ENCODE measurements at places on chromosomes 16 and 17. TPM values are rescaled to one million over a fixed set of nuclear protein-coding genes. Genes with fewer than 3 reads are reported as not detected.

The PNMT gene
- total RNA-seq = not detected

DNA sequence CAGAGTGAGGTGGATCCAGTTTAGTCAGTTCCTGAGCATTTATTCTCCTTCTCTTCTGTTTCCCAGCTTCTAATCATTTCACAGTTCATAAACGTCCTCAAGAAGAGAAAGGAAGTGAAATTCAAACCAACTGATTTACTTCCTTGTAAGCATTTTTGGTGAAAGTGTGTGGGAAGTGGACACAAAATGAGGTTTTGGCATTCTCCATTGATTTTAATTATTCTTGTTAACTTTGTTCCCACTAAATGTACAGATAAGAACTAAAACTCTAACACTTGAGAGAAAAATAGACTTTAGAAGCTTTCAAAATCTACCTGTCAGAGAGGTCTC, 42.7 kb upstream of the CORO6 start:
- no peak for DNase-seq
- no peaks in the 10 kb centered on the region for H3K27me3 ChIP-seq
- no peak overlapping the region for H3K27ac ChIP-seq
- peaks cover 2% of the 10 kb centered on the region for H3K36me3 ChIP-seq
- peaks cover 33% of the 10 kb centered on the region for H3K4me1 ChIP-seq
- no peak overlapping the region for H3K4me3 ChIP-seq

- no peaks in the 10 kb centered on the region for H3K4me1 ChIP-seq
- no peaks in the 10 kb centered on the region for H3K27me3 ChIP-seq
- DNase-seq = peak; percentile 74
- no peak overlapping the region for H3K4me3 ChIP-seq
- H3K36me3 ChIP-seq = peaks cover 89% of the 10 kb centered on the region
These were observed 22.7 kb downstream of the GGA3 start for GRCh38 chr17:75238684-75239191.

GRCh38 chr17:2926019-2926650, 129.9 kb downstream of the RAP1GAP2 start:
- H3K27ac ChIP-seq = no peak overlapping the region
- peaks cover 4% of the 10 kb centered on the region for H3K4me1 ChIP-seq
- H3K27me3 ChIP-seq = no peaks in the 10 kb centered on the region
- no peaks in the 10 kb centered on the region for H3K36me3 ChIP-seq
- no peak overlapping the region for H3K4me3 ChIP-seq
- DNase-seq = no peak

DNA sequence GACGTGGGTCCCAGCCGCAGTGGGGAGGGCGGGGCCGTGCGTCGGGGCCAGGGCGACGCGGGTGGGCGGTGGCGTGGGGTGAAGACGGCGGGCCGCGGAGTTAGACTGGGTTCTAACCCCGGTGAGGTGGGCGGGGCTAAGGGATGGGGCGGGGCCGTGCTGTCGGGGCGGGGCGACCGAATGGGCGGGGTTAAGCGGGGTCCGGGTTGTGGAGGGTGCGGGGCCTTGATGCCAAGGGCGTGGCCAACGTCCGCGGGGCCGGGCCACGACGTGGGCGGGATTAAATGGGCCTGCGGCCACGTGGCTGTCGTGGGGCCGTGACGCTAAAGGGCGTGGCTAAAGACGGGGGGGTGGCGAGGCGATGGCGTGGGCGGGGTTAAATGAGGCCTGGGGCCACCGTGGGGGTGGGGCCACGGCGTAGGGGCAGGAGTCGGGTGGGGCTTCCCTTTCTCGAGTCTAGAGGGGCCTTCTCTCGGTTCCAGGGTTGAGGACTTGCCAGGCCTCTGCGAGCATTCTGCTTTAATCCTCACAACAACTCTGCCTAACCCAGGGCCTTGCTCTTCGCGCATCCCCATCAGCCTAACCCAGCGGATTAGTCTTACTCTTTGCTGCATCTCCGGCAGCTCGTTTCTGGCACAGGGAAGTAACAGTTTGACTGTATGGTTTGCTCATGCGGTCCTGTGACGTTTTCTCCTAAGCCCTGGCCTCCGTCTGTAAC, 739 bp downstream of the TCF25 start:
- H3K27ac ChIP-seq = peak overlapping the region; percentile 100
- no peaks in the 10 kb centered on the region for H3K27me3 ChIP-seq
- H3K4me3 ChIP-seq = peak overlapping the region; percentile 84
- peaks cover 18% of the 10 kb centered on the region for H3K36me3 ChIP-seq

The EFNB3 gene
- total RNA-seq = not detected

DNA sequence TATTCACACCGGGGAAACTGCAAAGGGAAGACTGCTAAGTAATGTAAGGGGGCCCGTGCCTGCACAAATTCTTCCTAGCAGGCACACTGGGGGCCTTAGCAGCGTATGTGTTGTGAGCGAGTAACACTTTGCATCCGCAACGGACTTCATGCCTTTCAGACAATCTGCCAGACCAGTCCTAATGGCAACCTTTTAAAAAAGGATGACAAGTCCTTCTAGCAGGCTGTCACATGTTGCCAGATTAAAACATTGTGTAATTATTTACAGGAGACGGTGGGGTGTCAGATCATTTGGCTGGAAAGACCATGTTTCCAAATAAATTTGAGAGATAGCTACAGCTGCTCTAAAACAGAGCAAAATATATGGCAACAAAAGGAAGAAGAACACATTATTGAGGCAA, 46.1 kb downstream of the CPPED1 start:
- peaks cover 5% of the 10 kb centered on the region for H3K36me3 ChIP-seq
- no peak for DNase-seq
- H3K27me3 ChIP-seq = no peaks in the 10 kb centered on the region
- H3K4me3 ChIP-seq = no peak overlapping the region

GRCh38 chr17:57142925-57143324, 57.9 kb downstream of the AKAP1 start:
- peaks cover 31% of the 10 kb centered on the region for H3K27me3 ChIP-seq
- no peak overlapping the region for H3K27ac ChIP-seq
- 0 out of 2 replicates have a peak, but pooled peaks cover 4% of the 10 kb centered on the region for H3K4me1 ChIP-seq
- H3K4me3 ChIP-seq = no peak overlapping the region
- H3K36me3 ChIP-seq = no peaks in the 10 kb centered on the region
- no peak for DNase-seq

- H3K27ac ChIP-seq = peak overlapping the region; percentile 19
- DNase-seq = no peak
- H3K36me3 ChIP-seq = peaks cover 43% of the 10 kb centered on the region
- H3K4me3 ChIP-seq = no peak overlapping the region
- peaks cover 18% of the 10 kb centered on the region for H3K4me1 ChIP-seq
These were observed 25.3 kb downstream of the NMT1 start for GRCh38 chr17:45086391-45086790.

DNA sequence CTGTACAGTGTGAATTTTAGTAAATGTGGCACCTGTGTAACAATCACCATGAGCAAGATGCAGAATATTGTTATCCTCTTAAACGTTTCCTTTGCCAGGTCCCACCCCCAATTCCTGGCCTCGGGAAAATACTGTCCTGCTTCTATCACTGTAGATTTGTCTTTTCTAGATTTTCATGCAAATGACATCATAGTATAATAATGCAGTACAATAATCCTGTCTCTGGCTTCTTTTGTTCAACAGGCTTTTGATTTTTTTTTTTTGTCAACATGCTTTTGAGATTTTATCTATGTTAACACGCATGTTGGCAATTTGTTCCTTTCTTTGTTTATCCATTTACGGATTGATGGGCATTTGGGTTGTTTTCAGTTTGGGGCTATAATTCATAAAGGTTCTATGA, 20.4 kb upstream of the HEATR3 start:
- no peaks in the 10 kb centered on the region for H3K36me3 ChIP-seq
- no peak overlapping the region for H3K4me3 ChIP-seq
- H3K27me3 ChIP-seq = 0 out of 3 replicates have a peak, but pooled peaks cover 4% of the 10 kb centered on the region
- no peak for DNase-seq
- H3K4me1 ChIP-seq = peaks cover 29% of the 10 kb centered on the region
- H3K27ac ChIP-seq = no peak overlapping the region

The CACNG1 gene
- total RNA-seq = not detected

- no peaks in the 10 kb centered on the region for H3K36me3 ChIP-seq
- no peak overlapping the region for H3K27ac ChIP-seq
- no peaks in the 10 kb centered on the region for H3K27me3 ChIP-seq
- DNase-seq = no peak
- 0 out of 2 replicates have a peak, but pooled peaks cover 5% of the 10 kb centered on the region for H3K4me1 ChIP-seq
These were observed 62.1 kb downstream of the GPRC5B start for GRCh38 chr16:19822533-19822932.

The CSH2 gene
- total RNA-seq = not detected

The PLEKHH3 gene
- 19.9 TPM for total RNA-seq

The CA7 gene
- total RNA-seq = not detected

The MYCBPAP gene
- total RNA-seq = 0.36 TPM

The CPNE7 gene
- not detected for total RNA-seq

DNA sequence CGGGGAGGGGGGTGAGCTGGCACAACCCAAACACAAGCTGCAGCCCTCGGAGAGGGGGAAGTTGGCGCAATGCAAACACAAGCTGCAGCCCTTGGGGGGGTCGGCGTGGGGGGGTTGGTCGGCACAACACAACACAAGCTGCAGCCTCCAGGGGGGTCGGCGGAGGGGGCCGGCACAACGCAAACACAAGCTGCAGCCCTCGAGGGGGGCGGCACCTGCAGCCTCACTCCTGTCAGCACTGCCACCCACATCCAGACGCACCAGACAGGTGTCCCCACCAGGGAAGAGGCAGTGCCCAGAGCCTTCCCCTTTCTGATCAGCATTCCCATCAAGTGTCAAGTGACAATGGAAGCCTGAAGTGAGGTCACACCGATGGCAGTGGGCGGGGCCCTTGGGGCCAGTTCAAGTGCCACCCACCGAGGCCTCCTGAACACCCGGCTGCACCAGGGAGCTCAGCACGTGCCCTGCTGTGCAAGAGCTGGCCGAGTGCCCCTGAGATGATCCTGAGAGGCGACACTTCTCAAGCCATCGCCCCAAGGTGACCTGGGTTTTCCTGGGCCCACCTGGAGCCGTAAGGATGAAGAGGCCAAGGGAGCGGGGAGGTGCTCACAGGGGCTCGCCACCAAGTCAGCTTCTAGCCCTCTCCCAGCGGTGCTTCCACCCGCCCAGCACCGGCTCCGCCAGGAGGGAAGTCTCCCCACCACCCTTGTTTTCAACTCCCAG, 59.3 kb downstream of the KLHDC4 start:
- no peak overlapping the region for H3K4me3 ChIP-seq
- H3K36me3 ChIP-seq = peaks cover 58% of the 10 kb centered on the region
- no peaks in the 10 kb centered on the region for H3K27me3 ChIP-seq
- no peak overlapping the region for H3K27ac ChIP-seq
- peak; percentile 65 for DNase-seq
- H3K4me1 ChIP-seq = peaks cover 20% of the 10 kb centered on the region

The ABCC11 gene
- 1.0 TPM for total RNA-seq

GRCh38 chr17:33245183-33245582, 47.9 kb downstream of the ASIC2 start:
- DNase-seq = no peak
- H3K27ac ChIP-seq = no peak overlapping the region
- no peaks in the 10 kb centered on the region for H3K36me3 ChIP-seq
- H3K27me3 ChIP-seq = peaks cover 5% of the 10 kb centered on the region
- H3K4me3 ChIP-seq = no peak overlapping the region

GRCh38 chr17:1067282-1067956, 70.5 kb downstream of the TIMM22 start:
- peaks cover 3% of the 10 kb centered on the region for H3K36me3 ChIP-seq
- H3K27me3 ChIP-seq = no peaks in the 10 kb centered on the region
- no peak overlapping the region for H3K4me3 ChIP-seq
- H3K27ac ChIP-seq = no peak overlapping the region

DNA sequence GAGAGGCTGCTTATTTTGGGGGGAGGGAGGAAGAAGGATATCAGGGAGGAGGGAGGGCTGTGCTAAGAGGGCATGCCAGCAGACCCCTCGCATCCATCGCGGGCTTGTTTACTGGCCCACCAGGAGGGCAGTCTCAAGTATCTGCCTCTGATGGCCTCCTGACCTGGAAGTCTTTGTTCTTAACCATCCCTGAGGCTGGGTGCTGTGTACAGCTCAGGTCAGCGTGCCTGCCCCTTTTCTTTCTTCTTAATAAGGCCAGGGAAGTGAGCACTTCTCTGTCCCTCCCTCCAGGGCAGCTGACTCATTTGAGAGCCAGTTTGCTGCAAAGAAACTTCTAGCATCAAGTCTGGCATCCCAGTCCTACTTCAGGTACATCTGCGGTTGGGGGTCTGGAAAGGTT, 157.0 kb downstream of the CCDC182 start:
- peaks cover 30% of the 10 kb centered on the region for H3K4me1 ChIP-seq
- no peak overlapping the region for H3K27ac ChIP-seq
- no peak for DNase-seq
- peaks cover 13% of the 10 kb centered on the region for H3K36me3 ChIP-seq
- H3K4me3 ChIP-seq = no peak overlapping the region
- H3K27me3 ChIP-seq = no peaks in the 10 kb centered on the region

The TBC1D3 gene
- total RNA-seq = not detected

- no peak overlapping the region for H3K27ac ChIP-seq
- H3K27me3 ChIP-seq = no peaks in the 10 kb centered on the region
- peaks cover 7% of the 10 kb centered on the region for H3K4me1 ChIP-seq
- no peaks in the 10 kb centered on the region for H3K36me3 ChIP-seq
- no peak overlapping the region for H3K4me3 ChIP-seq
These were observed 75.5 kb downstream of the SOCS1 start for GRCh38 chr16:11180489-11180888.

DNA sequence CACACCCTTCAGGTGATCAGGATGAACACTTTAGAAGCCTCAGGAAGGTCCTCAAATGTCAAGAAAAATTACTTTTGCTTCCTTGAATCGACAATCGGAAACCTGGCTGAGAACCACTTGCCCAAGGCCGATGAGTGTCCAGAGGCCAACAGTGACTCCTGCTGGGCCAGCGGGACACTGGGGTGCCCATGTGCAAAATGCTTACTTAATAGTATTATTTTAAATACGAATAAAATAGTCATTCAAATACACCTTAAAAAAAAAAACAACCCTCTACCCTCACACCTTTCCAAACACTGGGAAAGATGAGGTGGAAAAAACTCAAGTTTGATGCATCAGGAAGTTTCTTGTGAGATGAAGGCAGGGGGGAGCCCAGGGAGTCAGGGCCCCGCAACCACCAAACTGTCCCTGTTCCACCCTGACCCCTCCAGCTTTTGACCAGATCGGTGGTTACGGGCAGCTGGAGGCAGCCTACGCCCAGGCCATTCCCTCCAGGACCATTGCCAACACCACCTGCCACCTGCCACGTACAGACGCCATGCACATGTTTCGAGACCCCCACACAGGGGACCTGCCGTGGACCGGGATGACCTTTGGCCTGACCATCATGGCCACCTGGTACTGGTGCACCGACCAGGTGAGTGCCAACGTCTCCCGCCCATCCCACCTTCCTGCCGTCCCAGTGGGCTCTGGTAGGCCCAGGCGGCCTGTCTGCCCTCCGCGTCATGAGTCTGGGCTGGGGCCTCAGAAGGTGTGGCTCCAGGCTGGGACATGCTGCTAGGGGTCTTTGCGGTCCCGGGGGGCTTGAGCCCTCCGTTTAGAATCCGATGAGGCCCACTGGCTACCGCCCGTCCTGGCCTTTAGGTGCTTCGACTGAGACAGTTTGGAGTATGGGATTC, 18.9 kb downstream of the SLC5A10 start:
- H3K36me3 ChIP-seq = peaks cover 19% of the 10 kb centered on the region
- peaks cover 33% of the 10 kb centered on the region for H3K4me1 ChIP-seq
- no peaks in the 10 kb centered on the region for H3K27me3 ChIP-seq
- H3K4me3 ChIP-seq = no peak overlapping the region
- H3K27ac ChIP-seq = no peak overlapping the region
